Neural crest cell (in vitro differentiated cells): ENCODE measurements at places on chromosomes 5 and 9. TPM values are rescaled to one million over a fixed set of nuclear protein-coding genes. Genes with fewer than 3 reads are reported as not detected.

RANBP6 gene
- total RNA-seq, result 25.6 and 25.9 TPM in 2 replicates

GRCh38 chr5:4855036-4855435 is 285.1 kb upstream of the ADAMTS16 start:
- no peaks in the 10 kb centered on the region for H3K27me3 ChIP-seq
- peaks cover 4% of the 10 kb centered on the region for H3K36me3 ChIP-seq
- H3K4me3 ChIP-seq, result no peak overlapping the region
- H3K4me1 ChIP-seq, result peaks cover 3% of the 10 kb centered on the region
- no peak for DNase-seq

DNA sequence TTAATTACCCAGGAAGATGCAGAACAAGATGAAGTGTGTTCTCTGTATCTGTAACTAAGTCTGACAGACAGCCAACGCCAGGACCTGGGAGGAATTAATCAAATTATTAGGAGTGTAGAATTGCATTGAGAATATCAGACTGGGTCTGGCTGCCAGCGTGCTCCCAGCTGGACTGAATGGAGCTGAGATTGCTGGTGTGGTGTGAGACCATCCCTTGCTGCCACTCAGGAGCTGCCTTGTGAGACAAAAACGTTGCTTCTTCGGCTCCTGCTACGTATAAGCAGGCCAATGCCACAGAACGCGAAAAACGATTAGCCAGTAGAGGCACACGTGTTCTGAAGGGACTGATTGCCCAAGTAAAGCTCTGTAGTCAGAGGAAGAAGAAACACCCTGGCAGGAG is 66.8 kb downstream of the AMBP start:
- H3K27me3 ChIP-seq, result no peaks in the 10 kb centered on the region
- no peaks in the 10 kb centered on the region for H3K4me1 ChIP-seq
- no peak overlapping the region for H3K4me3 ChIP-seq
- peaks cover 43% of the 10 kb centered on the region for H3K36me3 ChIP-seq
- no peak for DNase-seq

CDO1 gene
- 27.6 and 28.9 TPM in 2 replicates for total RNA-seq

FOXI1 gene
- not detected in 2 replicates for total RNA-seq

SPATA31D3 gene
- not detected in 2 replicates for total RNA-seq

GRCh38 chr5:2666081-2666480 is 85.4 kb downstream of the IRX2 start:
- no peaks in the 10 kb centered on the region for H3K36me3 ChIP-seq
- no peak overlapping the region for H3K27ac ChIP-seq

DNA sequence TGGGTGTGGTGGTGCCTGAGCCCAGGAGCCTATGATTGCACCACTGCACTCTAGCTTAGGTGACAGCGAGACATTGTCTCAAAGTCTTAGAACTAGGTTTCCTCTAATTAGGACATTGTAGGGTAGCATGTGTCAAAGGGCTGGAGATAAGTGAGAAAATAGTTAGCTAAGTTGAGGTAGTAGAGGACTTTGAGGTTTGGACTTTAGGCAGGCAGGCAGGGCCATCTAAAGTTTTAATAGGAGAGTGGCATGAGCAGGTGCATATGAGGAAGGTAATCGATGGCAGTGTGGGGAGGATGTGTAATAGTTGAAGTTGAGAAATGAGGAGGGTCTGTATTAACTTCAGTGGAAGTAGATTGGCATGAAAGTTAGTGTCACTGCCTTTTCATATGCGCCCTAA is 21.1 kb downstream of the CNOT6 start:
- peaks cover 4% of the 10 kb centered on the region for H3K36me3 ChIP-seq
- no peak for DNase-seq
- H3K27ac ChIP-seq, result peak overlapping the region; percentile 55
- H3K27me3 ChIP-seq, result no peaks in the 10 kb centered on the region
- no peak overlapping the region for H3K4me3 ChIP-seq
- H3K4me1 ChIP-seq, result peaks cover 19% of the 10 kb centered on the region

DNA sequence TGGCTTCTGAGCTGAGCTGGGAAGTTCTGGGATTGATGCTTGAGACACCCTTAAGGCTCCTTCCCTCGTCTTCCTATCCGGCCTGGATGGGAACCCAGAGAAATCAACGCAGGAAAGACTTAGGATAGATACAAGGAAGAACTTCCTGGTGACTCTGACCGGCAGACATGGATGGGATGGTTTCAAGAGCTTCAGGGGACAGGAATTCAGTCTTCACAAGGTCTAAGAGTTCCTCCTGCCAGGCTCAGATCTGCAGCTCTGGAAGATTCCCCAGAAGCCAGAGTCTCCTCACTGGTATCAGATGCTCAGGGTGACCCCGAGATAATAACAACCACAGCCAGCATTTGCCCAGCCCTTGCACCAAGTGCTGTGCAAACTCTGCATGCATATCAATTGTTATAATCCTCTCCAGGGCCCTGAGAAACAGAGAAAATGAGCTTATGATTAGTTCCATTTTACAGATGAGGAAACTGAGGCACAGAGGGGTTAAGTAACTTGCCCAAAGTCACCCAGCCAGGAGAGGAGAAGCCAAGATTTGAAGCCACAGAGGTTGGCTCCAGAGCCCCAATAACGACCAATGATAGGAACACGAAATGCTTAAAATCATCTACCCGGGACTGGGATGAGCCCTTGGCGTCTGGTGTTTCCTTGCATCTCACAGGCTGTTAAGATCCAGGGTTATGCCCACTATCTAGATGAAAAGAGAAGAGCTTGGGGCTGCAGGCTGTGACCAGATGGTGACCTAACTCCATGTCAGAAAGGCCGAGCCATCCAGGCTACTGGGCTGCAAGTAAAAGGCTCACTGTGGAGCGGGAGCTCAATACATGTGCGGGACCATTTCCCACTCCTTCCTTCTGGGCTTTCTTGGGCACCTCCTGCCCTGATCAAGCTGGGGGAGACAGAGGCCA is 119.8 kb downstream of the C9orf50 start:
- peaks cover 10% of the 10 kb centered on the region for H3K27me3 ChIP-seq
- H3K4me3 ChIP-seq, result peak overlapping the region; percentile 78
- DNase-seq, result no peak
- H3K27ac ChIP-seq, result no peak overlapping the region
- H3K4me1 ChIP-seq, result peaks cover 60% of the 10 kb centered on the region
- H3K36me3 ChIP-seq, result no peaks in the 10 kb centered on the region

DNA sequence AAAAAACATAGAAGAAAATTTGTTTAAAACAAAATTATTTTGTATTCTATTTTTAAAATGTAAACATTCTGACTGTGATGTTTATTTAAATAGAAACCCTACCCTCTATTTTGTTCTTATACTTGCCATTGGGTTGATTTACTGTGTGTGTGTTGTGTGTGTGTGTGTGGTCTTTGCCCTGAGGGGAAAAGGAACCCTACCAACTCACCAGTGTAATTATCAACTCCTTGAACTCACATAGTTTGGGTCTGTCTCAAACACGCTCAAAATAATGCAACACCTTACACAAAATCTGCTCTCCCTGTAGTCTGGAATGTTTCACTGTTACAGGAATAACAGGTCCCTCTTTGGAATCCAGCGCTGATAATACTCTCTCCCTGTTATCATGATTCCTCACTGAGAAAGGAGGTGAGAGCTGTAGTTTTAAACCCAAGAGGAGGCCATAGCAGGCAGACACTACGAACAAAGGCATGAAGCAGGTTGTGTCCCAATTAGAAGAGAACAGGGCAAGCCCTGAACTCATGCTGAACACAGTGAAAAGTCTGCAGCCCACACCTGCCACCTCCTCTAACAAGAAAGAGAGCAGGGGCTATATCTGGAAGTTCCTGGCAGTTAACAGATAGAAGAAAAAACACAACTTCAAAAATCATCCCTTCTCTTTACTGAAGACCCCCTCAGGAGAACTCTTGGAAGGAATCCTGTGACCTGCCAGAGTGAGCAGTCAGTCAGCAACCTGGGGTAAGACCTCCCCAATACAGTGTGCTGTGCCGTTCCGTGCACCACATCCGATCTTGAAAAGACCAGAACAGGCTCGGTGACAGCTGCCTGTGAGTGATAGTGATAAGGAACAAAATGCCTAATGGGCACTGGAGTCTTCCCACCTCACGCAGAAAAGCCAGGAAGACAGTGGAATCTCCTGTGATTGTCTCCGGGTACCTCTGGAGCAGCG is 608.1 kb upstream of the ADAMTS16 start:
- DNase-seq, result no peak
- no peaks in the 10 kb centered on the region for H3K27me3 ChIP-seq
- H3K4me1 ChIP-seq, result no peaks in the 10 kb centered on the region
- peak overlapping the region; percentile 72 for H3K27ac ChIP-seq
- no peak overlapping the region for H3K4me3 ChIP-seq

PCDHA12 gene
- 5.5 and 6.6 TPM in 2 replicates for total RNA-seq

TSSK1B gene
- 0.16 and 0.23 TPM in 2 replicates for total RNA-seq

DNA sequence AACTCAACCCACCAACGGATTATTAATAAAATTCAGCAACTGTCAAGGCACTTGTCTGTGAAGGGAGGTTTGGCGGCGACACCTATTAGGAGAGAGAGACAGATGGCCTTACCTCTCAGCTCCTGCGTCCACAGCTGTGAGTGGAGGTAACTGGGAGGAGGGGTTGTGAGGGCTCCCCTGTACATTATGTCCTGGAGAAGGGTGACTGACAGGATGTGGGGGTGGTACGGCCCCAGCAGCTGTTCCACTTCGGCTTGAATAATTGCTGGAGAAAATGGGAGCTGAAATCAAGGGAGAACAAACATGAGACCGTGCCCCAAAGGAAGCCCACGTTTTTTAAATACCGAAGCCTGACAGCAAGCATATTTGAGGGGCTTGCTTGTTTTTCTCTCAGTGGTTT is 353.5 kb upstream of the RFX3 start:
- peaks cover 6% of the 10 kb centered on the region for H3K4me1 ChIP-seq
- H3K36me3 ChIP-seq, result no peaks in the 10 kb centered on the region
- no peak for DNase-seq
- H3K4me3 ChIP-seq, result no peak overlapping the region

DNA sequence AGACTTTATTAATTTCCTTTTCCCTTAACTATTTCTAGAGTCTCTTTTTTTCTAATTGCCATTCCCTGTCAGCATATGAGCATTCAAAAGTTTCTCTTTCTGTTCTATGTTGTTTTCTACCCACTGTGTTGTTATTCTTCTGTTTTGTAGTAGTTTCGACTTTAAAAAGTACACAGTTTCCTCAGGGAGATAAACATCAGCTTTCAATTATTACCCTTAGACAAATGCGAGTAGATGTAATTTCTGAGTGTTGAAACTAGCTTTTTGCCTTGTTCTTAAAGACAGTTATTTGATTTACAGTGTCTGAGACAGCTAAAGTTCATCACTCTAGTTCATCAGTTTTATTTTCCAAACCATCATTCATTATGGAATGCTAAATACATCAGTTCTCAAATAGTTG is 19.5 kb downstream of the MTREX start:
- no peak for DNase-seq
- no peaks in the 10 kb centered on the region for H3K27me3 ChIP-seq
- peak overlapping the region; percentile 38 for H3K27ac ChIP-seq

- no peak for DNase-seq
- no peaks in the 10 kb centered on the region for H3K36me3 ChIP-seq
- H3K27me3 ChIP-seq, result no peaks in the 10 kb centered on the region
- no peak overlapping the region for H3K27ac ChIP-seq
Measured at GRCh38 chr9:77848404-77848803, 183.2 kb downstream of the GNAQ start.

DNA sequence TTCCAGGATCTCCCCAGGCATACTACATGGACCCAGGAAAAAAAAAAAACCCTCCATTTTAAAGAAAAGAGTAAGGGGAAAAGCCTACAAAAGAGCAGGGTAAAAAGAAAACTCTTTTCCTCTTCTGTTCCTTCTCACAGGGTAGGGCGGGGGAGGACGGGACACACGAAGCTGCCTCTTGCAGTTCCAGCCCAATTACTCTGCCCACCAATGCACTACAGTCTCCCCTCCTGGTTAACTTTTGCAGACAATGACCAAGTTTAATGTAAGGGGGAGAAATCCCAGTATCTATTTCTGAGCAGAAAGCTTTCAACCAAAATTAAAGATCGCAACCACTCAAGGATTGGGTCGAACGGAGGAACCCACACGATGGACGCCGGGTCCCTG is 1.3 kb downstream of the BRD3 start:
- peaks cover 28% of the 10 kb centered on the region for H3K27me3 ChIP-seq
- H3K27ac ChIP-seq, result peak overlapping the region; percentile 75
- H3K4me1 ChIP-seq, result peaks cover 27% of the 10 kb centered on the region

GABRA6 gene
- total RNA-seq, result not detected in 2 replicates

PCDHB13 gene
- total RNA-seq, result 3.6 TPM in 2 replicates

DNA sequence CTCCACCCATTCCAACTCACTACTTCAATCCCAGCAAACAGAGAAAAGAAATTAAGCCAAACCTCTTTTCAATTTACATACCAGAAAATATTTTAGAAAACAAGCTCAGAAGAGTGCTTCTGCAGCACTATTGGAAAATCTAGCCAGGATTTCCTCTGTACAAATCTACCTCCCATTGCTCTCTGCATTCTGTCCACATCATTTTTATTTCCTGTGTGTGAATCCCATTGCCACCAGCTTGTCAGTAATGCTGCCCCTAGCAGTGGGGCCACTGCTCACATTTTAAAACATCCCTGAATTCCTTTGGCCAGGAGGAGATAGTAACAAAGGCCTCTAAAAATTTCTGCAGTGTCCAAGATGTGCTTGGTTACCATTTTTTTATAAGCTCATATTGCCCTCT is 232.5 kb downstream of the ARRDC3 start:
- H3K4me3 ChIP-seq, result no peak overlapping the region
- no peak overlapping the region for H3K27ac ChIP-seq
- H3K4me1 ChIP-seq, result peaks cover 39% of the 10 kb centered on the region
- H3K27me3 ChIP-seq, result no peaks in the 10 kb centered on the region
- H3K36me3 ChIP-seq, result peaks cover 26% of the 10 kb centered on the region

- no peaks in the 10 kb centered on the region for H3K27me3 ChIP-seq
- no peak overlapping the region for H3K27ac ChIP-seq
- peaks cover 17% of the 10 kb centered on the region for H3K4me1 ChIP-seq
- H3K36me3 ChIP-seq, result peaks cover 7% of the 10 kb centered on the region
- no peak overlapping the region for H3K4me3 ChIP-seq
Measured at GRCh38 chr5:14944996-14945395, 73.4 kb upstream of the ANKH start.

- no peaks in the 10 kb centered on the region for H3K27me3 ChIP-seq
- no peak for DNase-seq
- peaks cover 7% of the 10 kb centered on the region for H3K36me3 ChIP-seq
- no peaks in the 10 kb centered on the region for H3K4me1 ChIP-seq
- no peak overlapping the region for H3K27ac ChIP-seq
Measured at GRCh38 chr5:39783756-39784421, 359.1 kb upstream of the DAB2 start.

DNA sequence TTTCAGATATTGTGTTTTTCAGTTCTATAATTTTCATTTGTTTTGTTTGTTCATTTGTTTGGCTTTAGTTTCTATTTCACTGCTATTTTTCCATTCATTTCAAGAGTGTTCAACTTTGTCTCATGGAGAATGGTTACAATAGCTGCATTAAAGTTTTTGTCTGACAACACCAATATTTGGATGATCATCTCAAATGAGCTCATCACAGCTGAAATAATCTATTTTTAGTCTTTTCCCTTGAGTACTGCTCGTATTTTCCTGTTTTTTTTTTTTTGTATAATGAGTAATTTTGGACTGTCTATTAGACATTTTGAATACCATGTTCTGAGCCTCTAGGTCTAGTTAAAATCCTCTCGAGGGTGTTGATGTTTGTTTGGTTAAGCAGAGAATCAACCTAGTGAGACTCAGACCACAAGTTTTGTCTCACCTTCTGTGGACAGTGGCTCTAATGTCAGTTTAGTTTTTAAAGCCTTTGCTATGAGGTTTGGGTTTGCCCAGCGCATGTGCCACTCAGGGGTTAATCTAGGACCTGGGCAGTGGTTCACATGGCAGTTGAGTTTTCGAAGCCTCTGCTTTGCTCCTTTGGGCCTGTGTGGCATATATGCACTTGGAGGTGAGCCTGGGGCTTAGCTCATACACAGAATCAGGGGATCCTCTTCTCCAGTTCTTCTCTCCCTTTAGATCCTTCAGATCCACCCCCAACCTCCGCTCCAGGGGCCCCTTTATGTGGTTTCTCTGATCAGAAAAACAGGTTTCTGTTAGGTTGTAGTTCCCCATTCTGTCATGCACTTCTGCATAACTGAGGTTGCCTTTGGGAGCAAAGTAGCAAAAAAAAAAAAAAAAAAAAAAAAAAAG is 79.8 kb downstream of the ARSB start:
- H3K4me1 ChIP-seq, result peaks cover 39% of the 10 kb centered on the region
- H3K27ac ChIP-seq, result no peak overlapping the region
- no peaks in the 10 kb centered on the region for H3K27me3 ChIP-seq
- DNase-seq, result no peak
